ENCODE measurements at places on chromosomes 3 and 15. TPM values are rescaled to one million over a fixed set of nuclear protein-coding genes. Genes with fewer than 3 reads are reported as not detected.

BTLA gene
- total RNA-seq: not detected

SOX14 gene
- total RNA-seq: not detected

KIF15 gene
- 10.8 TPM for total RNA-seq

CAMKV gene
- not detected for total RNA-seq

RARB gene
- total RNA-seq: 1.4 TPM

EPHB3 gene
- total RNA-seq: 0.83 TPM

WDR72 gene
- not detected for total RNA-seq

KCNAB1 gene
- total RNA-seq: under 0.01 TPM

C3orf22 gene
- total RNA-seq: not detected

DMXL2 gene
- 21.9 TPM for total RNA-seq

CXCR6 gene
- under 0.01 TPM for total RNA-seq

GNB4 gene
- total RNA-seq: 131 TPM

CADM2 gene
- not detected for total RNA-seq

RPL39L gene
- total RNA-seq: 32.5 TPM

ETV5 gene
- 25.3 TPM for total RNA-seq

ARHGEF3 gene
- total RNA-seq: 2.3 TPM

P2RY1 gene
- under 0.01 TPM for total RNA-seq

IQGAP1 gene
- total RNA-seq: 246 TPM

ATP13A5 gene
- not detected for total RNA-seq

ALG1L2 gene
- total RNA-seq: not detected

TEX55 gene
- total RNA-seq: not detected

KBTBD12 gene
- total RNA-seq: not detected

DGKG gene
- 2.5 TPM for total RNA-seq

C2CD4A gene
- total RNA-seq: not detected

STAC gene
- total RNA-seq: 0.36 TPM

AGBL1 gene
- not detected for total RNA-seq

MYZAP gene
- total RNA-seq: not detected

UNC13C gene
- total RNA-seq: not detected

FAM227B gene
- 1.8 TPM for total RNA-seq

SYNM gene
- total RNA-seq: 5.0 TPM

FETUB gene
- total RNA-seq: not detected

TTLL13 gene
- total RNA-seq: not detected

MKRN3 gene
- under 0.01 TPM for total RNA-seq

PLAAT1 gene
- total RNA-seq: 0.54 TPM

CCNB2 gene
- 57.2 TPM for total RNA-seq

MUSTN1 gene
- not detected for total RNA-seq

GP5 gene
- total RNA-seq: under 0.01 TPM

EIF5A2 gene
- 7.7 TPM for total RNA-seq

RBP2 gene
- not detected for total RNA-seq

ATR gene
- total RNA-seq: 28.0 TPM

TM4SF18 gene
- under 0.01 TPM for total RNA-seq

CP gene
- total RNA-seq: 0.28 TPM

CACNA2D2 gene
- not detected for total RNA-seq

PRTG gene
- 1.7 TPM for total RNA-seq

GP9 gene
- not detected for total RNA-seq

GXYLT2 gene
- 11.4 TPM for total RNA-seq

SCAMP5 gene
- total RNA-seq: 0.36 TPM

ABTB1 gene
- 3.2 TPM for total RNA-seq

ECE2 gene
- not detected for total RNA-seq

C15orf62 gene
- under 0.01 TPM for total RNA-seq

SMCO1 gene
- total RNA-seq: not detected

SEMA3F gene
- total RNA-seq: 9.2 TPM

C3orf85 gene
- total RNA-seq: not detected

ICE2 gene
- total RNA-seq: 21.1 TPM

SNTN gene
- total RNA-seq: not detected

HRG gene
- not detected for total RNA-seq

IL16 gene
- 0.18 TPM for total RNA-seq

CA12 gene
- total RNA-seq: 33.7 TPM

All from IMR-90 (cell line).